ENCODE measurements at places on chromosomes 12 and 14.

DNA sequence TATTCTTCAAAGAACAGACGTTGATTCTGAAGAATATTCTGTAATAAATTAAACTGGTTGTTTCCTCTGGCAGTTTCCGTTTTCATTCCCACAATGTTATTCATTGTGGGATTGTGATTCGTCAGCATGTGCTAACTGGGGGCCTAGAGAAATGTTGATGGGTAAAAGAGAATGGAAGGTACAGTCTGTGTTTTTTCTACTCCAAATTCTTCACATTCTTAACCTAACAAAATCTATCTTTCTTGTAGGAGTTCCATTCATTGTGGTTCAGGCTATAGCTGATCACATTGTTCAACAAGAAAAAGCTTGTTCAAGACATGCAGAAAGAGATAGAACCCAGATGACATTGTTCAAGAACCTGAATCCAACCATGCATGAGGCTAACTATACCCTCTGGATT, 5.9 kb downstream of the CD163 start:
- DNase-seq, result peak; percentile 79

DNA sequence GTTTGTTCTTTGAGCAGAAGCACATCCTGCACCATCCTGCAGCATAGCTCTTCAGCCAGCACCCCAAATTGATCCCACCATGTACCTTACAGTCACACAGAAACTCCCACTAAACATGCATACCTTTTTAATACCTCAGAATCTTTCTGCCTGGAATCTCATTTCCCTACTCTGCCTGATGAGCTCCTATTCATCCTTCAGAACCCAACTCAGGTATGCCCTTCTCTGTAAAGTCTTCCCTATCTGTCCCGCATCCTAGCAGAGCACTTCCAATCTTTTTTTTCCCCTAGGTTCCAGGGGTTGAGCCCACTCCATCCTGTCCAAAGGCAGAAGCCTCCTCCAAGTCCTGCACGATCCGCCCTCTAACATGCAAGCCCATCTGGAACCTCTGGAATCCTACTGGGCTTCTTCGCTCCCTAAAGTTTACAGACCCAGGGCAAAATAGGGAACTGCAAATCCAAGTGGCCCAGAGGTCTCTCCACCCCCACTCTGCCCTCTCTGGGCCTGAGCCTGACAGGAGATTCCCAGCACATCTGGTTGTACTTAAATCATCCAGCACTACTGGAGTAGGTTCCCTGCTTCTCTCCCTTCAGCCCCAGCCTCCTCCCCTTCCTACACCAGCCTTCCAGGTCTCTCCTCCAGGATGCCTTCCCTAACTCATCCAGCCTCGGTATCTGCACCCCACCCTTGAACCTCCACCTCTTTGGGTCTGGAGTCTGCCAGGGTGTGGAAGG, 4.1 kb upstream of the FIGNL2 start:
- no peak for DNase-seq

DNA sequence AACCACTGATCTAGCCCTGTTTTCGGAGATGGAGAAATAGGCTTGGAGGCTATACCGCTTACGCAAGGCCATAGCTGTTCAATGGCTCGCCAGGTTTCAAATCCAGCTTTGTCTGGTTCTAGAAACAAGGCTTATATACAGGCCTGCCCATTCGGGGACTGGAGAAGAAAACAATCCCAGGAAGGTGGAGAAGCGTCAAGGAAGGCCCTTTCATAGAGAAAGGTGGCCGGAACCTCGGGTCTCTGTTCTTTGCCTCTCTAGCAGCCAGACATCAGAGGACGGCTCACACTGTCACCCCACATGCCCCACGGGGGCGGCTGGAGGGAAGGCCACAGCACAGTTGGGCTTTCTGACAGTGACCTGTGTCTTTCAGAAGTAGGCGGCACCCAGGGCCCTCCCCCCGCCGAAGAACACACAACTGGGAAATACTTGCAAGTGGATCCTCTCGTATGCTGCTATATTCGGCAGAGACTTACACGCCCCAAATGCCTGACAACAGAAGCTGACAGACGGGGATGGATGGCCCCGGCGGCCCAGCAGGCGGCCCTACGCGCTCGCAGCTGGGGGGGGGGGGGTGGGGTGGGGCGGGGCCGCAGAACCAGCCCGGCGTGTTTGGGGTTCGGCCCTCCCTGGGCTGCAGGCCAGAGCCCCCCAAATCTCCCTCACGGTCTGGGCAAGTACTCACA, 4.5 kb upstream of the SETD1B start:
- DNase-seq, result peak; percentile 92

GRCh38 chr12:16972923-16973770, 367.2 kb upstream of the LMO3 start:
- DNase-seq, result no peak

GRCh38 chr12:66197495-66197921, 8.5 kb downstream of the IRAK3 start:
- peak; percentile 53 for DNase-seq

DNA sequence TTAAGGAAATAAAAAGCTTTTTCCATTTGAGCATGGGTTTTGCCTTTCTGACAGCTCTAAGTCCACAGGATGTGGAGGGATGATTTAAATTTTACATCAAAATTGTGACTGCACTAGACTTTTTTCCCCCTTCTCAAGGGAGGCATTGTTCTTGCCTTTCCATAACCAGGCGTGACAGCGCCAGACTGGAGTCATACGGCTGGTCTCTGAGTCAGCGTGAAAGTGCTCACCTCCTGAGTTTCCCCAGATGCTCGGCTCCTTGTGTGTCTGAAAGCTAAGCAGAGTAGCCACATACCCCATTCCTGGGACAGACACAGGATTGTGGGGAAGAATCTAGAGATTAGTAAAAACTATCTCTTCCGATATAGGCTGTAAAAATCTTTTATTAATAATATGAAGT, 43.1 kb downstream of the SOX5 start:
- peak; percentile 73 for DNase-seq

DNA sequence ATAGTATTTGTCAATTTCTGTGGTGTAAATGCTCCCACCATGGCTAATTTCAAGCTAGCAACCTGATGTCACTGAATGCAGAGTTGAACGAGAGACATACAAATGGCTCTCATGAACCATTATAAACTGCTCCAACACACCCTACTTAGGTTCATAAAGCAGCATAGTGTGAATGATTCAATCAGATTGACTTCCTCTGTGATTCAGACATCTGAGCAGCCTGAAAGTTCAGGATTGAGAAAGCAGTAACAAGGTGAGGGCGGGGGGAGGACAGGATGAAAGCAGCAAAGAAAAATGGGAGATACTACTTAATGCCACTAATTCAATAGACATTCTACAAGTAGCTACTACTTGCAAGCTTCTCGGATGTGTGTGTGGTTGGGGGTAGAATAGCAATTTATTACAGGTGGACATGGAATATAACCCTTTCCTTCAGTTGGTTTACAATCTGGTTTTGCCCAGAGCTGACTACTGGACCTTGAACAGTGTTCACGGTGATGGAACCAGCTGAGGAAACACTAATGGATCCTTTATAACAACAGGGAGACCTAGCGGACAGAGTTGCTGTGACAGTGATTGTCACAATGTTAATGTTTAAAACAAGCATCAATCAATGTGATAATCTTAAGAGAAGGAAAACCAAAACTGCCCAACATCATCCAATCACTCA, 52.5 kb upstream of the PELI2 start:
- DNase-seq, result no peak

- no peak for DNase-seq
These were observed 38.8 kb upstream of the TDRD9 start for GRCh38 chr14:103889313-103890051.

DNA sequence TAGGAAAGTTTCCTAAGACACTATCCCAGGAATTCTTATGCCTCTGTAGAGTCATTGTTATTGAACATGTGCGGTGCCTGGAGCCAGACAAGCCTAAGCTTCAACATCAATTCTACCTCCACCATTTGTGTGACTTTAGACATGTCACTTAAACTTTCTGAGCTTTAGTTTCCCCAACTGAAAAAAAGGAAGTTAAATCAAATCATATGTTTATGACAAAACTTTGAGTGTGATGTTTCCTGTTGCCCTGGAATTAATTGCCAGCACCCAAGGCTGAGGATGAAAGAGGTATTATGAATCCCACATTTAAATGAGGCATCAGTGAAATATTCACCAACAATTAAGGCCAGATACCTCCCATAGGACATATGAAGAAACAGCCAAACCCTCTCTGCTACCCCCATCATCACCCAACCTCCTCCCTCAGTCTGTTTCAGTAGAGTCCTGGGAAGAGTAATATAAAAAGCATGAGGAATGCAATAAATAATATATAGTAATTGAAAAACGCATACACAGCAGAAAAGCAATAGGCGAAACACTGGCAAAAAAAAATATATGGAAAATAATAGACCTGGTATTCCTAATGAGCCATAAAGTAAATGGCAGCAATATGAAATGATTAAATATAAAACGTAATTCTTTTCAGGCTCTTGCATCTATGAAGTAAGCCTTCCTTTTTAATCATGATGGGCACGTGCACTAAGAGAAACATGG, 182.0 kb upstream of the DCN start:
- peak; percentile 79 for DNase-seq

- DNase-seq, result no peak
These were observed 25.5 kb upstream of the KCNK10 start for GRCh38 chr14:88348546-88348945.

- DNase-seq, result no peak
These were observed 224.1 kb downstream of the BTG1 start for GRCh38 chr12:91921555-91921954.

GRCh38 chr14:33455654-33456345, 495.1 kb downstream of the EGLN3 start:
- DNase-seq, result peak; percentile 51

DNA sequence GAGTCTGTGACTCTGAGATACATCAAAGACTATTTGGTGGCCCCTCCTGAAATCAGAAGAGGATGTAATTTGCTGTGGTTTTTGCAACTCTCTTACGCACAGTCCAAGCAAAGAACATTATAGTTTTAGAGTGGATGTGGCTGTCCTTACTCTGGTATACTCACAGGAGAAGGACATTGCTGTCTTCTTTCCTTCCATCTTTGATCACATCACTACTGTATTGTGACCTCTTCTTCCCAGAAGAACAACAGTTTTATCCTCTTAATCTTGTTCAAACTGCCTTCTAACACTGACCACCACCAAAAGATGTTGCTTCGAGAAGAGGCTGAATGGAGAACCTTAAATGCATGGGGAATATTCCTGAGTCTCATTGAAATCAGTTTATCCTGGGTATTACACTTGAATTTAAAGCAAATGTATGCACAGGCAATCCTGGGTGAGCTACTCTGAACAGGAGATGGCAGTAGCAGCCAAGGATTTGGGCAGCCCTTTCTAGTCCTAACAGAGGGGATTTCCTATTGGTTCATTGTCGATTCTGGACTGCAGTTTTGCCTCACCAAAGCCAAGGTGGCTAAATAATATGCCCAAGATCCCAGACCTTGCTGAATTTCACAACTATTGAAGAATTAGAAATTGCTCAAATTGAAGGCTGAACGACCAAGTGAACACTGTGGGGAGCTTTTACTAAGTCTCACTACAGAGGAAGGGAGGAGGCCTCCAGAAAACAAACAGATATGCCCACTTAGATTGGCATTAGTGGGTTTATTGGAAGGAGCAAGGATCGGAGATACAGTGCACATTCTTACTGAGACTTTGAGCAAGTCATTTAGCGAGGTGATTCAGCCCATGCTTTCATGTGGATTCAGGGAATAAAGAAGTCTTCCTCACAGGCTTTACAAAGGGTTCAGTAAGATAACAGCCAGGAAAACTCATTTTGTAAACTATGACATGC, 282.8 kb downstream of the PAWR start:
- peak; percentile 93 for DNase-seq

GRCh38 chr14:63178912-63179311, 25.3 kb upstream of the RHOJ start:
- peak; percentile 60 for DNase-seq

DNA sequence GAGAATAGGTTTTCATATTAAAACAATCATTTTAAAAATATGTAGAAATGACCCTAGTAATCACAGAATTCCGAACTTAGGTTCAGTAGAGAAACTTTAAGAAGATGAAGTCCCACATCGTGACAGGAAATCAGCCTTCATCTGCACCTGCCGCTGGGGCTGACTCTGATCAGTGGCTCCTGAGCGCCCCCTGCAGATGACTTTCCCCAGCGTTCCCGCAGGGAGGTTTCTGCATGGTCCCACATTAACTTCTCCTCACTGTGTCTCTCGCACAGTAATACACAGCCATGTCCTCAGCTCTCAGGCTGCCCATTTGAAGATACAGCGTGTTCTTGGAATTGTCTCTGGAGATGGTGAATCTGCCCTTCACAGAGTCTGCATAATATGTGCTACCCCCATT, 1131.1 kb downstream of the TMEM121 start:
- no peak for DNase-seq

- peak; percentile 48 for DNase-seq
These were observed at the start of gene RFLNA for GRCh38 chr12:124294780-124295341. Gene RFLNA, plus strand, starts transcription at chr12:124295093. Its CDS starts 337 bp downstream, at chr12:124295430.

- peak; percentile 67 for DNase-seq
These were observed 74.8 kb upstream of the FOXN3 start for GRCh38 chr14:89491711-89492381.

- peak; percentile 61 for DNase-seq
These were observed 216.4 kb downstream of the LRIG3 start for GRCh38 chr12:58703866-58704265.

DNA sequence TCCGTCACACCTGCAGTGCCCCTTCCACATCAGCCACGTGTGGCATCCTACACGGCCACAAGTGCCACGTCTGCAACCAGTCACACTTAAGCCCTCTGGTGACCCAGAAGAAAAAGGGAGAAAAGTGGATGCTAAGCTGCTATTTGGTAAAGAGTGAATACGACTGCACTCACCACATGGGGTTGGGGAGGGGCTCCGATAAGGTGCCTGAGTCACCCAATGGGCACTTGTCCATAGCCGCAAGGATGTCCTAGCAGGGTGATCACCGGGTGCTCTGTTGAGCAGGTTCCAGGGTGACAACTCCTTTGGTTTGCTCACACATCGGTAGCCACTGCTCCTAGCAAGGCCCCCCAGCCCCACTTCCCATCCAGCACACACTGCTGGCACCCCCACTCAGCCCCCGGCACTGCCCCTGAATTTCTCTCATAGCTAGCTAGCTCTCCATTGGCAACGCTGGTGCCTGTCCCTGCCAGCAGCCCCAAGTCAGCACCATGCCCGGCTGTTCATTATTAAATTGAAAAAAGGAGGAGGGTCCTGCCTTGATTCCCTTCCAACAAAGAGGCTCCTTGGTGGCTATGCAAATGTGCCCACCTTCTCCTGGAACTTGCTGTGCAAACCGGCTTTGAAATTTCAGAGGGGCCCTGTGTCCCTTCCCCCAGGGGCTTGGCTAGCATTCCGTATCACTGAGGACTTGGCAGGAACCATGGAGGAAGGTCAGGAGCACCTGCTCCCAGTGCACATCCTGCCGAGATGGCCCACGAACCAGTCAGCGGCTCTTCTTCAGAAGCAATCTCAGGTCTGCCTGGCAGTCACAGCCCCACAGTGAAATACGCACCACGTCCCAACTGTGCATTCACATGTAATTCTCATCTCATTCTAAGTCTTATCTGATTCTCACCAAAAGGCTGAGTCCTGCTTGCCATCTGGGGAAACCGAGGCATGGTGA, 227.7 kb upstream of the DIO3 start:
- no peak for DNase-seq

GRCh38 chr12:20463913-20464524, 95.7 kb downstream of the PDE3A start:
- no peak for DNase-seq

Measured in fibroblast of skin of right biceps (primary cell).